ENCODE measurements at places on chromosomes 12 and 14.

DNA sequence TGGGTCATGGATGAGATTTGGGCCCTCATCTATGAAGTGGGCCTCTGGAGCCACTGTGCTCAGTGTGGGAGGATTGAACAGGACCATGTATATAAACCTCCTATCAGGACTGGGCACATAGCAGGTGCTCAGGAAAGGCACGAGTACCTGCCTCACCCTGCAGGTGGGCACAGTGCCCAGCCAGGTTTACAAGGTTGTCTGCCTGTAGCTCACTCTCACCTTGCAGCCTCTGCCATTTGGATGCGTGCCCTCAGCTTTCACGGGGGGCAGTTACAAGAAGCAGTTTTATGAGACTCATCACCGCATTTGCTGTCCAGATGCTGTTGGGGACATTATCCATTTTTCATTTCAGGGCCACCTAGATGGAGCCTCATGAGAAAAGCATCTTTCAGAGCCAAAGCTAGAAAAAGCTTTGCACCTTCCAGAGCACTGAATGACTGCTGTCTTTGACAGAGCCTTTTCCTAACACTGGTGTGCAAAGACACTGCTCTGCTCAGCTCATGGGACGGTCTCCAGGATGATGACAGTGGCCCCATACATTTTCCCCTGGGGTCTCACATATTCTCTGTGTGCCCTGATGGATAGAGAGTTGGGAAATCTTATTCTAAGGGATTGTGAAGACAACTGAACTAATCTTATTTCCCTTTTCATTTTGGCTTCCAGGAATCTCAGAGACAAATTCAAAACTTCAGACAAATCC, 327.5 kb upstream of the RTL1 start:
- no peak for DNase-seq

DNA sequence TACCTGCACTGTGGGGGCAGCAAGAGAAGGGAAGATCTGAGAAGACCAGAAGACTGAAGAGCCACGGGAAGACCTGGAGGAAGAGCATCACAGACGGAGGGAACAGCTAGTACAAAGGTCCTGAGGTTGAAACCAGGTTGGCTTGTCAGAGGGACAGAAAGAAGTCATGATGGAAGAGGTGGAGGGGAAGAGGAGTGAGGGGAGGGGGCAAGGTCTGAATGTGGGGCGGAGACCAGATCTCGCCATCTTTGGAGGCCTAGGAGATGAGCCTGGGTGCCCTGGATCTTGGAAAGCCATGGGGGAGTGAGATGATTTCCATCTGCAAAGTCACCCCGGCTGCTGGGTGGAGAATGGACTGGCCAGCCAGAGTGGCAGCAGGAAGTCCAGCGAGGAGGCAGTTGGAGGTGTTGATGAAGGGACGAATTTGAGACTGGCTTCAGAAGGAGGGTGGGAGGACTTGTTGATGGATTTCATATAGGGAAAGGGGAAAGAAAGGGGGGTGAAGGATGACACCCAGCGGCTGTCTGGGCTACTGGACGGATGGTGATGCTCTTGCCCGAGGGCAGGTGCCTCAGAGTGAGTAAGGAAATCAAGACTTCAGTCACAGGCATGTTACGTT, 14.6 kb upstream of the UBC start:
- DNase-seq: no peak

DNA sequence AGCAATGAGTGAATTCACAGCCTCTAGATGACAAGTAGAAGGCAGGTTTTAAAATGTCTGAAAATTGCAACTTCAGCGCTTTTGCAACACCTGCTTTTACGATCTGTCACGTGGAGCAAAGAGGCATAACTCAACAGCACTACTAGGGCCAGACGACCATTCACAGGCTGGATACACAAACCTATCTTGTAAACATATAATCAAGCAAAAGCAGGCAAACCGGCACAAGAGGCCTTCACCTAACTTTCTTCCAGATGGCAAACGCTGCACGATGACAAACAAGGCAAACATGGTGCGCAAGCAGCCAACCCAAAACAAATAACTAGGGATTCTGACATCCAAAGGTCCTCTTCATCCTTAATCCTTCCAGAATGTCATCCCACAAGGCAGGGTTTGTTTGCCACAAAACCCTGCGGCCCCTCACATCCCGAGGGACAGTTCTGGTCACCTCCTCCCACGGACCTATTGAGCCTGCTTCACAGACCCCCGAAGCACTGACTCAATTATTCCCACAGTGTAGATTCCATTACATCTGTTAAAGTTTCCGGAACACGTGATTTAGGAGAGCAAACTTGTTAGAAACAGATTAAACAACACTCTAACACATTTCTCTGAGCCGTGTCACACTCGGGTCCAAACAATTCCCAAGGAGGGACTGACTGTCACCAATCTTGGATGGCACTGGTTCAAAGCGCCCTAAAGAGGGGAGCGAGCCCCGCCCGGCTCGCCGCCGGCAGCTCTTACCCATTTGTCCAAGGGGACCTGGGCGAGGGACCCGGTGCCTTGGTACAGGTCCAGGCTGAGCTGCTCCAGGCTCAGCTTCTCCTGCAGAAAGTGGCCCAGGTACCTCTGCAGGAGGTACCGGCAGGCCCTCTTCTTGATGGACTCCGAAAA, 823 bp downstream of the ATG2B start:
- no peak for DNase-seq

- no peak for DNase-seq
Observed at GRCh38 chr12:94100211-94100627, 48.2 kb upstream of the PLXNC1 start.

Measured in NCI-H1417 treated with DMSO at 0.1 percent for 48 hours (cell line).